ENCODE measurements at places on chromosomes 1 and 21.

DNA sequence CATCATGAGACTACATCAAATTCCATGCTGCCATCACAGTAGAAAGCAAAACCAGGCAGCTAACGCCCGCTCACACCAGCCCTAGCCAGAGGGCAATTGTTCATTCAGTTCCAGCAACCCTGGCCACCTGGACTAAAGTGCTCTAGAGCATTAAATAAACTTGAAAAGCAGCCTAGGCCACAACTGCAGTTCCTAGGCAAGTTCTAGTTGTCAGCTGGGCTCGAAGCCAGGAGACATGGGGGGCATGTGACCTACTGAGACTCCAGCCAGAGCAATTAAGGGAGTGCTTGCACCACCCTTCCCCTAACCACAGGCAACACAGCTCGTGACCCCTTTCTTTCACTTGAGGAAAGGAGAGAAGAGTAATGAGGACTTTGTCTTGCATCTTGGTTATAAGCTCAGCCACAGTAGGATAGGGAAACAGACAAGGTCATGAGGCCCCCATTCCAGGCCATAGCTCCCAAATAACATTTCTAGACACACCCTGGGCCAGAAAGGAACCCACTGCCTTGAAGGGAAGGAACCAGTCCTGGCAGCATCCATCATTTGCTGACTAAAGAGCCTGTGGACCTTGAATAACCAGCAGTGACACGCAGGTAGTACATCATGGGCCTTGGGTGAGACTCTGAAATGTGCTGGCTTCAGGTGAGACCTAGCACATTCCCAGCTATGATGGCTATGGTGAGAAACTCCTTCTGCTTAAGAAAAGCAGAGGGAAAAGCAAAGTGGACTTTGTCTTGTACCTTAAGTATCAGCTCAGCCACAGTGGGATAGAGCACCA, 77.0 kb downstream of the ZZZ3 start:
- DNase-seq, result peak; percentile 23

- no peak for DNase-seq
Measured at GRCh38 chr21:18772404-18772803, 368.8 kb upstream of the TMPRSS15 start.

DNA sequence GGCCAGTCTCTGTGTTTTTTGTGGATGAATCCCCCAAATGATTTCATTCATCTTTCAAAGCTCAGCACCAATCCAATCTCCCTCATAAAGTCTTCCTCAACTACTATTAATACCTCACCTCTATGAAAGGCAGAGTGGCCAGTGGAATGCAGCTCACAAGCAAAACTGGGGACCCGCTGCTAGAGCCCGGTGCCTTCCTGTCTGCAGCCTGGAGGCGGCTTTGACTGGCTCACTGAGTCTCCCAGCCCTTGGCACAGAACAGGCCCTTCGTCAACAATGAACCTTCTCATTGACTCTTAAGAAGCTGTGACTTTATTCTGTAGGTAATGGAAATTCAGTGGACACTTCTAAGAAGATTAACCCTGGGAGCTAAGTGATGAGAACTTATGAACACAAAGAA, 86.8 kb upstream of the RAB4A start:
- DNase-seq, result peak; percentile 23

DNA sequence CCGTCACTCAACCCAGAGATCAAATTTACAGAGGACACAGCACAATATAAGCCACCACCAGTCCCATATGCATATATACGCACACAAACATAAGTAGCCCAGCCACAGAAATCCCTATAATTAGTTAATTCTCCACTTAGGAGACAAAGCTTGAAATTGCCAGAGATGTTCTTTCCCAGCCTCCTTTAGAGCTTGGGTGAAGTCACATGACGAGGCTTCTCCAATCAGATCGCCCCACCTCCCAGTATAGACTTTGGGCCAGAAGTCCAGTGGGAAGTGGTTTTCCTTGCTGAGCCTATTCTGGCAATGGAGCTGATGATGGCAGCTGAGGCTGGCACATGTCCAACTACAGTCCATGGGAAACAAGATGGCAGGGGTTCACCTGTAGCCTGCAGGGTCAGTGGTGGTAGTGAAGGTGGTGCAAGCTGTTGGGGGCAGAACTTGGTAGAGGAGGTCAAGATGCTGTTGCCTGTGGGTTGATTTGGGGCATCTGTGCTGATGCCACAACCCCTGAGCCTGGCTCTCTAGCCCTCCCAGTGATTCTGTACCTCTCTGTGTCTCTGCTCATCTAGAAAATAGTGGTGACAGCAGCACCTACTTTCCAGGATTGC, 535.9 kb downstream of the MATN1 start:
- DNase-seq, result no peak

GRCh38 chr21:45270306-45270821, 17.3 kb downstream of the POFUT2 start:
- DNase-seq, result no peak

DNA sequence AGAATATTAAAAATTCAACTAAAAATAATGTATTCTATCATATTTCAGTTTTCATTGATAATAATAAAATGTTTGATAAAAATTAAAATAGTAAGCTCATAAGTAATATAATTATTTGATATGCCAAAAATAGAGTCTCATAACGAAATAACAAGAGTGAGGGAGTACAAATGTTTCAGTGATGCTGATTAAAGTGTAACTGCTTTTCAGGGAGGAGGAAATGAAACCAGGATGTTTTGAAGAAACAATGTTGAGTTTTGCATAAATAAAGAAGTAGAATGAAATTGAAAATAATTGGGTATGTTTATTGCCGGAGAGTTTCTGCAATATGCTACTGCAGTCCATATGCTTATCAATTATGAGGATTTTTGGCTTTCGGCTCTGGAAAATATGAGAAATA, 1159.8 kb upstream of the ADGRL2 start:
- DNase-seq, result no peak

DNA sequence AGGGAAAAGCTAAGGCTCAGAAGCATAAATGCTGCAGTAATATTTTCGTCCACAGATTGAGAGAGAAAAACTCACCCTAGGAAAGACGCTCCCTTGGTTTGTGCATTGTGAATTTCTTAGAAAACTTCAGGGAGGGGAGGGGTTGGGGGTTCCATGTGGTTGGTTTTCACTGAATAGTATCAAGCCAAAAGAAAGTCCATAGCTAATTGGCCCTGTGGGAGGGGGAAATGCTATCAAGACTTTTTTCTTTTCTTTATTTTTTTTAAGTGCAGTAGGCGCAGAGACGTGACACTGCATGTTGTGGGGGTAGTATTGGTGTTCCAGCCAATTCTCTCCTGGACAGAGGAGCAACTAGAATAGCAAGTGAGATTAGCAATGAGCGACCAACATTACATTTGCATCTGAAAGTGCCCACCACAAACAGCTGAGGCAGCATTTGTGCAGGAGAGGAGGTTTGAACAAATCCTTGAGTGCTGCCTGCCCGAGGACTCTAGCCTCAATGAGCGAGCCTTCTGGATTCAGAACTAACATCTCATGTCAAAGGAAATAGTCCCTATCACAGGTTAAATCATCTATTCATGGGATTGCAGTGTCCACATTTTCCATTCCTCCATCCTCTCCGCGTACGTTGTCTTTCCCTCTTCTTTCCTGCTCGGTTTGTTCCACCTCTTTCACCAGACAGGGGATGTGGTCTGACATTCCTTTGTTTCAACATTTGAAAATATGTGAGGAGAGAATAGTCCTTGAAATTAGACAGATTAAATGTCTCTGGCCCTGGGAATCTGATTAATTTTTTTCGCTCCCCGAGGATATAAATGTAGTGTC, 118.0 kb upstream of the MARK1 start:
- DNase-seq, result peak; percentile 27

DNA sequence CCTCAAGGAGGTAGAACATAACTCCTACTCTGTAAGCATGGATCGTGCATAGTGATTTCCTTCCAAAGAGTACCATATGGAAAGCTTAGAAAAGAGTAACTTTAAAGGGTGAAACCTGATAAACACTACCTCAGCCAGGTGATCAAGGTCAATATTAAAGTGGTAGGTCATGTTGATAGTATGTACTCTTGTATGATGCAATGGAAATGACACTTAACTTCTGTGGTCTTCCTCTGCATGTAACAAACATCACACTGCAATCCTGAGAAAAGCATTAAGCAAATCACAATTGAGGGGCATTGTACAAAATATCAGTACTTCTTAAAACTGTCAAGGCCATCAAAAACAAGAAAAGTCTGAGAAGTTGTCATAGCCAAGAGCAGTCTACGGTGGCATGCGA, 83.8 kb downstream of the LEPR start:
- no peak for DNase-seq

DNA sequence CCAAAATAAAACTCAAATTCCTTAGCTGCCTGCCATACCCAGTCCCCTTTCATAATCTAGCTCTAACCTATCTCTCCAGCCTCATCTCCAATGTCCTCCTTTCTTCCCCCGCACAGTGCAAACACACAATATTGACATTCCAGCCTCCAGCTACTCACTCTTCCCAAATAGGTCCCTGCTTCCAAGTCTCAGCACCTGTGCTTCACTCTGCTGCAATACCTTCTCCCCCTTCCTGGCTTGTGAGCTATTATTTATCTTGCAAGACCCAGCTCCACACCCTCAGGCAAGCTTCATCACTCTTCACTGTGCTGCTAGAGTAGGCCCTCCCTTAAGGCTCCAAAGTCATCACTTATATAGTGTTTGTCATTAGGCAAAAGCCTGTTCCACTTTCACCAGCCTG, 9.7 kb downstream of the PLPP3 start:
- no peak for DNase-seq

GRCh38 chr21:30268608-30269197, 14.0 kb downstream of the KRTAP24-1 start:
- no peak for DNase-seq

All from DMS79 treated with DMSO at 0.1 percent for 48 hours (cell line).